Activated CD4-positive, alpha-beta T cell treated with anti-CD3 and anti-CD28 coated beads, Interleukin-2, amount 50 U/mL, for 4 hours (primary cell): ENCODE measurements at places on chromosomes 4 and X.

- DNase-seq: no peak
These were observed 36.2 kb downstream of the ARHGAP10 start for GRCh38 chr4:147768113-147768512.

DNA sequence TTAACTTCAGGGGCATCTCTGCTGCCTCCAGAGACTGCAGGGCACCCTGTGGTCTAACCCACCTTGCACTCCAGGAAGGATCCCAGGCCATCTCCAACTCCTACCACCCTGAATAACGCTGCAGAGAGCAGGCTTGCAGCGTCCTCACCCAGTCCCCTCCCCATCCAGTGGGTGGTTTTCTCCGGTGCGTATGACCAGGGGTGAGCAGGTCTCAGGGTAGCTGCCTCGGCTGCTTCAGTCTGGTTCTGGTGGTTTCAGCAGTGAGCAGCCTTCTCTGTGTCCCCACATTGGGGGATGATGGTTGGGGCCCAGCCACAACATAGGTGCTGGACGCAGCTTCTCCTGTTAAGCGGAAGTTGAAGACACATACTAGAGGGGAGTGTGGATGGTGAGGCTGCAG is 38.6 kb upstream of the SORCS2 start:
- DNase-seq: no peak

GRCh38 chr4:54098375-54098774 is 1.6 kb upstream of the GSX2 start:
- DNase-seq: no peak

DNA sequence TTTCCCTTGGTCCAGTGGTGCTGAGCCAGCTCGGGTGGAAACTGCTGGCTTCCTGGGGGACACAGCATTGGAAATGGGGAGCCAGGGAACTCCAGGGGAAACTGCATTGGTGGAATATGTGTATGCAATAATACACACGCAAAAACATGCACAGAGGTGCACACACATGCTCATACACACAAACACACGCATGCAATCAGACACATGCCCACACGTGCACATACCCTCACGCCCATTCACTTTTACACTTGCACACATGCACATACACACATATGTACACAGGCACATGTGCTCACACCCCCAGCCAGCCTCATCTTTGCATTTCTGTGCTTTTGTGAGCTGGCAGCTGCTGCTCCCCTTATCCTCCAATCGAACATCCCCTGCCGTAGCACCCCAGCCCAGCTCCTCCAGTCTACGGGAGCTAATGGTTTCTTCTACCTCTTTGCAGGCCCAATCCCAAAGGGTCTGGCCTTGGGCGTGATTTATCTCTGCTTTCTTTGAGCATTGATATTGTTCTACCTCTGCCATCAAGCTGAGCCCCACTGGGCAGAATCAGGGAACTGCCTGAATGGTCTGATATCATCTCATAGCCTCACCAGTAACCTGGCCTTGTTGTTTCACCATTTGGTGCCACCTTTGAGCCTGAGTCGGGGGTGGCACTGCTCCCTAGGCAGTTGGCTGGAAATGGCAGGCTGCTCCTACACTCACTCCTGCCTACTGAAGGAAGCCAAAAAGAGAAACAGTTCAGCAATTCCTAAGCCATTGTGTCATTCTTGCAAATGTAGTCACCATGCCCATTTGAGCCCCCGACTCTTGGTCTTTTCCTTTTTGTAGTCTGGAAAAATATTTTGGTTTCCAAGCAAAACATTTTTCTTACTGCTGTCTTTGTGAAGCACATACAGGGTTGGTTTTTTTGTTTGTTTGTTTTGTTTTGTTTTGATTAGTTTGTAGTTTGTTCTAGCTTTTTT is 104.4 kb upstream of the MAMLD1 start:
- DNase-seq: no peak

DNA sequence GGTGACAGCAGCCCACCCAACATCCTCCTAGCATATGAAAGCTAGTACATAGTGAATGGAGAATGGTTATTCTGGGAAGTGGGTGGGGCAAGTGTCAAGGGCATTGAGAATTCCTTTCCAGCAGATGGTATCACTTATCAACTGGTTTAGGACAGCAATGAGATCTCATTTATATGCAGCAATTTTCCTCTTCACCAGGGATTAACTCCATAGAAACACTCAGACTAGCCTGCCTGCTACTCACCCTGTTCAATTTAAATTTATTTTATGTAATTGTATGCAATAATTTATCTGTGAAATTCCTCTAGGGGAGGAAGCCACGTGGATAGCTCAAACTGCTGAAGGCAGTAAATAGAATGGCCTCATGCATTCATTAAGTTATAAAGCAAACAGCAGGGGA is 101.6 kb upstream of the MID1IP1 start:
- DNase-seq: no peak

DNA sequence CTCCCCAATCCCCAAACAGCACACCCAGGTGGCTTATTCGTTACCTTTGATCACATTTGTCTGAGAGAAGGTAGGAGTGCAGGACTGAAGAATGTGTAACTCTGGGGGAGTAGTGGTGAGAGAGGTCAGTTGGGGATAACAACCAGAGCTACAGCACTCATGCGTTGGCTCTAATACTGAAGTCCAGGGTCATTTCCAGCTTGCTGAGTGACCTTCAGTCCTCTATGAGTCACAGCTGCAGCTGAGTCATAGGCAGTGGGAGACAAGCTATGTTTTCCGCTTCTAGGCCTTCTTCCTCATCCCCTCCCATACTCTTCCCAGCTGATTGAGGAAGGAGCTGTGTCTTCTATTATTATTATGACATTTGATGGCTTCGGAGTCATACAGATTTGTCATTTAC is 31.6 kb upstream of the CT47C1 start:
- no peak for DNase-seq

DNA sequence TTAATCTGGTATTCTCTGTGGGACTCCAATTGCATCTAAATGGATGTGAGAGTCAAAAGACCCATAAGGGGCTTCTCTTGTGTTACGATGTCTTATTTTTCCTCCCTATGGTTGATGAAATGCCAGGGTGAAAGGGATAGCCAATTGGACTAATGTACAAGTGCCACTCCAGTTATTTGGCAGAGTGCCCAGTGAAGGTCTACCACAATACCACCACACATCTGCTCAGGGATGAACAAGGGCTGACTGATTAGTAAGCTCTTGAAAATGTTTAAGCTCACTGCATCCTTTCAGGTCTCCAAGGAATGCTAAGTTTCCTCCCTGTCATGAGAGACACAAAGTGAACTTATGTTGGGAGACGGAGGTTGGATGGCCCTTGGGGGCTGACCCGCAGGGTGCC is 57.8 kb downstream of the HEPH start:
- DNase-seq: no peak

DNA sequence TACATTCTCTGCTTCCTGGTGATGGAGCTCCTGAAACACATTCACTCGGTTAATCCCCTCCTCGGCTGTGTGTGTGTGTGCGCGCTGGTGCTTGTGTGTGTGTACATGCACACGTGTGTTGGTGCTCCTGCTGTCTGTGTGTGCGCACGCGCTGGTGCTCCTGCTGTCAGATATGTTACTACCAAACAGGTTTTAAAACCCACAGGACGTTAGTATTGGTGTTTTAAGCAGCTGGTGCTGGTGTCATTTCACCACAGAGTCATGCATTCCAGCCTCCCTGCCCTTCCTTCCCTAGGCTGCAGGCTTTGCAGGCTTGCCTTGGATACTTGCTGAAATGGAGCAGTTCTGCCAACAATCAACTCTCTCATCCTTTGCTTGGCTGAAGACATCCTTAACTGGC is 48.1 kb upstream of the CPLX1 start:
- no peak for DNase-seq

DNA sequence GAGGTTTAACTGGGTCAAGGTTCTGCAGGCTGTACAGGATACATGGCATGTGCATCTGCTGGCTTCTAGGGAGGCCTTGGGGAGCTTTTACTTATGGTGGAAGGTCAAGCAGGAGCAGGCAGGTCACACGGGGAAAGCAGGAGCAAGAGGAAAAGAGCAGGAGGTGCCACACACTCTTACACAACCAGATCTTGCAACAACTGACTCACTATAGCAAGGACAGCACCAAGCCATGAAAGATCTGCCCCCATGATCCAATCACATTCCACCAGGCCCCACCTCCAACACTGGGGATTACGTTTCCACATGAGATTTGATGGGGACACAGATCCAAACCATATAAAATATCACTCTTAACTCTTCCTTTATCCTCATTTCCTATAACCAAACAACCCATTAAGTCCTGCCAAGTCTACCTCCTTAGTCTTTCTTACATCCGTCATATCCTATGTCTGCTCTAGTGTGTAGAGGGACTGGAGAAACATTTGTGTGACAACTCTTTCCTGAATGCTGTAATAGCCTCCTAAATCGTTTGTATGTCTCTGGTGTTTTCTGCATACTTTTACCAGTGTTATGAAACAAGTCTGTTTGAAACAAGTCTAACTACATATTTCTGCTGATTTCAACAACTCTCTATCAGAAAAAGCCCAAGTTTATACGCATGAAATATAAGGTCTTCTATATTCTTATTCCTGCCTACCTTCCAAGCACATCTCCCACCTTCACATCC is 8.3 kb upstream of the RAP2C start:
- DNase-seq: no peak

- DNase-seq: no peak
These were observed 3.6 kb upstream of the TDO2 start for GRCh38 chr4:155899891-155900290.
